NCI-H2107 (cell line): ENCODE measurements at places on chromosomes 5 and 9.
A peak's percentile ranks its signal among the peaks of the same experiment; 100 is the strongest.

DNA sequence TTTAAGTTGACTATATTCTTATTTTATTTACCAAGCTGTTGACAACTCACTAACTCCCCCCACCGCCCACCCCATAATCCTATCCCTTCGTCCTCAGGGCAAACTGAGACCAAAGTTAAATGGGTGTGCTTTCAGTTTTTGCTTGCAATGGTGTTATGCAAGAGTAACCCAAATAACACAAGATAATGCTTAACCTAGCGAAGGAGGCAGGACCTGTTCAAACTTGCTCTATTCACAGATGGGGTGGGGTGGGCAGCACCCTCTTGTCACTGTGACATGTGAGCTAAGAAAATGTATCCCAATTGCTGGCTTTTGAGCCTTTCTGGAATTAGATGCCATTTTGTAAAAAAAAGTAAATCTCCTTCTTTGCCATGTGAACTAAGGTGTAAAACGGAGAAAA, 40.4 kb downstream of the GLIS3 start:
- no peak for DNase-seq

GRCh38 chr9:33114746-33115145, 38.3 kb upstream of the SMU1 start:
- DNase-seq: no peak

DNA sequence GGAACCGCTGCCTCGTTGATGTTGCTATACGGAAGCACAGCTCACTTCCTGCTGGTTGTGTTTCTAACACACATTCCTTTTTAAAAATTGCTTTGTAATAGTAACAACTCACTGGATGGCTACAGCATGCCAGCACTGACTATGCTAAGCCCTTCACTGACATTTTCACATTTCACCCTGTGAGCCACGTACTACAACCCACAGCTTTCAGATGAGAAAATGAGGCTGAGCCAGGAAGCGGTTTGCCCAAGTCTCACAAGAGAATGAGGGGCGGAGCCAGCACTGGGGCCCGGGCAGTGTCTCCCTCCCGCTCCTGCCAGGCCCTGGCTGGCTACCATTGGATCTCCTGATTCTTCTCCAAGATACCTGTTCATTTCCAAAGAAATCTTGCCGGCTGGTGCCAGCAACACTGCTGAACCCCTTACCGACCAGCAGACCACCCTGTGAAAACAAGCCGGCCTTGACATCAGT, 38.3 kb downstream of the FAM78A start:
- DNase-seq: peak; percentile 30

- DNase-seq: no peak
Observed at GRCh38 chr5:101174981-101175380, 271.9 kb upstream of the ST8SIA4 start.

DNA sequence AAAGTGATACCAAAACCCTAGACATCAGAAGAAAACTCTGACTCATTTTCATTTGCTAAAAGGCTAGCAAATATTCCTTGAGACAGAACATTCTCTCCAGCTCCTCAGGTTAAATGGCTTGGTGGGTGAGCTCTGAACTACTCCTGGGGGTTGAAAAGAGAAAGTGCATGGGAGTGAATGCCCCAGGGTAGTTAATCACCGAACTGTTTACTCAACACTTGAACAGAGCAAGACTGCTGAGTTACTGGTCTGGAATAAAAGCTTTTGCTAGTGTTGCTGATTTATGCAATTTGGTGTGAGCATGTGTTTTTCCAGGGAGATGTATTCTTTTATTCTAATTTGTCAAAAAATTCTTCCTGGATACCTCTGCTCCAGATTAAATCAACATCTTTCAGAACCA, 88.3 kb upstream of the PRDM9 start:
- DNase-seq: no peak

GRCh38 chr5:16456103-16456832, 9.3 kb downstream of the ZNF622 start:
- peak; percentile 36 for DNase-seq

DNA sequence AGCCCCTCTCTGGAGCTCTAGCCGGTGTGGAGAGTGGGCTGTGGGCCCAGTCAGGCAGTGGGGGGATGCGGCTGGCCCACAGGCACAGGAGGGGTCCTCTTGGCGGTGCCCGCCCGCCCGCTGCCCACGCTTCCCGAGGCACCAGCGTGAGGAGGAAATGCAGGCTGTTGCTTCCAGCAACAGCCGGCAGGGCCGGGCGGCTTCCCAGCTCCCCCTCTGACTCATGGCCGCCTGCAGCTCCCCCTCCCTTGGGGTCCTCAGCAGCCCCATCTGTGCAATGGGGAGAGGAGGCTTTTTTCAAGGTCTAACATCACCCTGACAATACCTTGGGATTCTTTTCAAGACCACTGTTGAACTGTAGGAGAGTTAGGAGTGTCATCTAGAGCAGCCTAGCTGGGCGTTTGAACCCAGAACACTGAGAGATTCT, 10.4 kb downstream of the CXXC5 start:
- DNase-seq: no peak

DNA sequence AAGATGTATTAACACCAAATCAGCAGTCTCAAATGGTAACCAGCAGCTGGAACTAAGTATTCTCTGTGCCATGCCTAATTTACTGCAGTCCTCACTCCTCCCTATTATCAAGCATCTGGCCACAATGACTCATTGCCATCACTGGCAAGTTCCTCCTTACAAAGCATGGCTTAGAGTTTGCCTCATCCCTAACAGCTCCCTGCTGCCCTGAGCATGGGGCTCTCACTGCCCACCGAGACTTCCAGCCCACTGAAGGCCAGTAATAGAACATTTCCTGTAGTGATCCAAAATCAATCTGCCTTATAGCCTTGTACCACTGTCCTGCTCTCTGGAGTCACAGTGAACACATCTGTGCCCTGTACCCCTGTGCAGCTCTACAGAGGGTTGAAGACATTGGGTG, 211.9 kb upstream of the TRIM32 start:
- no peak for DNase-seq

- DNase-seq: no peak
Observed at GRCh38 chr5:176725521-176726280, 78.4 kb downstream of the TSPAN17 start.

DNA sequence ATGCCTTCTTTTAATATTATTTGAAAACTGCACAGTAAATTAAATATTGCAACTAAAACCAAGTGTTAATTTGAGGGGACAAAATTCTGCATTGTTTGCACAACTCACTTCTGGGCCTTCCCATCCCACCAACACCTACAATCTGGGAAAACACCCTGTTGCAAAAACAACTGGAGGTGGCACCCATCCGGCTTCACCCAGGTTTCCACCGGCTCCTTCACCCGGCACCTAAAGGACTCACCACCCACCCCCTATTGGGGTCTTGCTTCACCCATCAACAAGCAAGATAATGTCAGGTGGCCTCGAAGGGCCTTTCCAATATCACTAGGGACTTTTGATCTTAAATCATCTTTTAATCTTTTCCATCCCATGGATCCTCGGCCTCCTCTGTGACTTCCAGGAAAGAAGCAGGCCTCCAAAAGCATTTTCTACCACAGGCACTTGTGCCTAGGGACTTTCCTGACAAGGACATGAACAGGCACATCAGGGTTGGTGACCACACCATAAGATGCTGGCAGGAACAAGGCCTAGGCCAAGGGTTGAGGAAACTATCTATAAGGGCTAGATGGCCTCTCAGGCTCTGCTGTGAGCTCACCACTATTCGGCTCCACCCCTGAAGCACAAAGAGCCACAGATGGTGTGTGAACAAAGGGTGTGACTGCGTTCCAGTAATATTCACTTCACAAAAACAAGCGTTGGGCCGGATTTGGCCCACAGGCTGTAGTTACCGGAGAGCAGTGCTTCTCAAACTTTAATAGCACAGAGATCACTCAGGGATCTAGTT, 205.1 kb downstream of the AUH start:
- DNase-seq: no peak

DNA sequence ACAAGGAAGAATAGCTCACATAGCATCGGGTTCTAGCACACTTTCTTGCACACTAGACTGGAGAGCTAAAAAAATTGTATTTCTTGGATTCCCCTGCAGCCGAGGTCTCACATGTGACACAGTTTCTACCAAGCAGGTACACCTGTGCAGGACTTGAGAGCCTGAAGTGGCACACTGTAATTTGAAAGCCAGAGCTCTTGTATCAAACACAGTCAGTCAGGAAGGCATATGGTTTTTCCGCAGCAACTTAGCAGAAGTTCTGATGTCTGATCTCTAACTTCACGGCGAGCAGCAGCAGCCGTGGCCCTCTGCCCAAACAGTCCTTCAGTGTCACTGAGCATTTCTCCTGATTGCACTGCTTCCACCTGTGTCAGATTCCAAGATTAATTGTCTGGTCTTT, 25.5 kb downstream of the TMEM245 start:
- no peak for DNase-seq

DNA sequence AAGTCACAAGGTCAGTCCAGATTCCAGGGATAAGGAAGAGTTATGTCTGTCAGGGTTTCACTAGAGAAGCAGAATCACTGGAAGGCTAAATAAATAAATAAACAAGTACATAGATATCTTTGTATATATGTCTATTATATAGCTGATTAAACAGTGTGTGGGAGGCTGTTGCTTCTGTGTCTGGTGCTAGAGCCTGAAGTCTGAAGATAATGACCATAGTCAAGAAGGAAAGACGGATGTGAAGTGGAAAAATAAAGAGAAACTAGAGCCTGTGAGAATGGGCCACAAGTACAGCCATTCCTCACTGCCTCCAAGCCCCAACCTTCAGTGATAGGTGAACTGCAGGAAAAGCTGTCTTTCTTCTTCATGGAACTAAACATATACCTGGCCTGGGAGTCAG, 4.1 kb upstream of the TMED7 start:
- DNase-seq: no peak

DNA sequence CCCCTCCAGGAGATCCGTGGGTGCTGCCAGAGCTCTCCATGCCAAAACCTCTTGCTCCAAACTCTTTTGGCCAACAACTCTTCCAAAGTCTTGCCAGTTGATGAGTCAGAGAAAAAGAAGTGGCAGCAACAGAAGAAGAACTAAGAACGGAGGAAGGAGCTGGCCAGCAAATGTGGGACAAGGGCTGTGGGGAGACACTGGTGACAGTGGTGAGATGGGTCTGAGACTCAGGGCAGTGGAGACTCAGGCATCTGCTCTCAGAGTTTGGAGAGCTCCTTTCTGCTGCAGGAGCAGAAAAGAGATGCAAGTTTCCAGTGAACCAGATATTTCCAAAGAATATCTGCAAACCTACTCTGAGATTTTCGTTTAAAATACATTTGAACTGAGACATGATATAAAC, 92.3 kb upstream of the SEMA6A start:
- no peak for DNase-seq

- DNase-seq: no peak
Observed at GRCh38 chr5:96626956-96627355, 35.2 kb upstream of the CAST start.

GRCh38 chr5:167582886-167583285, 708.6 kb upstream of the WWC1 start:
- DNase-seq: no peak

DNA sequence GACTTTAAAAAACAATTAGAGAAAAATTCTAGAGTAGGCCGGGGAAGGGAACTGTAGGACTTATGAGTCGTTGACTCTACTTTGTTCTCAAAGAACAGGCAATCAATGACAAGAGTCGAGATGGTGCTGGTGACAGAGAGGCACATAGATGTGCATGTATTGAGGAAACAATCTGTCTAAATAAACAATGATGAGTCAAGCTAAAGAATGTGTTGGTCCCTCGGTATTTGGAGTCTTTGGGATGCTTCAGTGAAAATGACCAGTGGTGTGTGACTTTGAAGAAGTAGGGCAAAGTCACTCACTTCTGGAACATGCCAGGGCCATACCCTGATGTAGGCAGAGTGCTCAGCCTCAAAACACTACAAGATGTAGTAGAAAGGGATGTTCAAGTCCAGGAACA, 288.1 kb upstream of the PANK3 start:
- DNase-seq: no peak

DNA sequence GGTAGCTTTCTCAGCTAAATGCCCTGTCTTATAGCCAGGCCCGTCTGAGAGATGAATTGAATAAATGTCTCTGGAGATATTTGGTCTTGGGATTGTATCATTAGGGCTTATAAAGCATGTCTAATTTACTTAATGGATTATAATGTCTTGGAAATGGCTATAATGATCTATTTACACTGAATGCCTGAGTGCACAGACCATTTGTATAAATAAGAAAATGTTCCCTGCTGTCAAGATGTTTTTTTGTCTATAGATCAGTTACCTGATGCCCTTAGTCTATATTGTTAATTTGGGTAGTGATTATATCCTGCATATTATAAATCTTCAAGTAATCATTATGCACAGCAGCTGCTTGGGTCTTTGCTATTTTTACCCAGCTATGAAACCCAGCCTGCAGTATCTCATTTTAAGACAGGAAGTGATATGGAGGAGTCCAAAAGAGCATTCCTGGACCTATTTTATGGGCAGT, 112.9 kb upstream of the ACTBL2 start:
- DNase-seq: no peak

GRCh38 chr5:71922584-71923106, 184.6 kb upstream of the MAP1B start:
- no peak for DNase-seq

DNA sequence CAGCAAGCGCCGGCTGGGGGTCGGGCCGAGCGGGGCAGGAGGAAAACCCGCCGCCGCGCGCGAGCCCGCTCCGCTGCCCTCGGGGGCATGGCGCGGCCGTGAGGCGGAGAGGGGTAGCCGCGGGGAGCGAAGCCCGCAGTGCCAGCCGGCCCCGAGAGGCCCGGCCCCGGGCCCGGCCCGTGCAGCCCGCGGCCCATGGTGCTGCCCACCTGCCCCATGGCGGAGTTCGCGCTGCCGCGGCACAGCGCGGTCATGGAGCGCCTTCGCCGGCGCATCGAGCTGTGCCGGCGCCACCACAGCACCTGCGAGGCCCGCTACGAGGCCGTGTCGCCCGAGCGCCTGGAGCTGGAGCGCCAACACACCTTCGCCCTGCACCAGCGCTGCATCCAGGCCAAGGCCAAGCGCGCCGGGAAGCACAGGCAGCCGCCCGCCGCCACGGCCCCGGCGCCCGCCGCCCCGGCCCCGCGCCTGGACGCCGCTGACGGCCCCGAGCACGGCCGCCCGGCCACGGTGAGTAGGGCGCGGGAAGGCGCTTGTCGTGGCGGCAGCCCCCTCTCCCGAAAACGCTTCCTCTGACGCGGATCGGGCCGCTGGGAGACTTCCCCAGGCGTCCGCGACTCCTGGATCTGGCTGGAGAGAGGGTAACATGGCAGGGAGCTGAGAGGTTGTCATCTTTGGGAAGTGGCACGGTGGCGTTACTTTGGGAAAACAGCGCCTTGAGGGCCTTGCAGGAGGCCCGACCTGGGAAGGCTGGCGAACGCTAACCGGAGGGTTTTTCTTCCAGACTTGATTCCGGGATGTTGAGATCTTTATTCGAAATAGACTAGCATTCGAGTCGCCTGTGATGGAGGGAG, 523 bp downstream of the MAML1 start:
- no peak for DNase-seq

GRCh38 chr9:125495172-125496119, 211.6 kb downstream of the MAPKAP1 start:
- no peak for DNase-seq

GRCh38 chr9:84542554-84542953, 127.0 kb upstream of the NTRK2 start:
- no peak for DNase-seq

- DNase-seq: no peak
Observed at GRCh38 chr9:15697446-15697851, 144.6 kb downstream of the CCDC171 start.

GRCh38 chr9:69891696-69892095, 71.1 kb downstream of the CFAP95 start:
- no peak for DNase-seq
